ENCODE measurements at places on chromosomes 2 and 18.
A peak's percentile ranks its signal among the peaks of the same experiment; 100 is the strongest.

DNA sequence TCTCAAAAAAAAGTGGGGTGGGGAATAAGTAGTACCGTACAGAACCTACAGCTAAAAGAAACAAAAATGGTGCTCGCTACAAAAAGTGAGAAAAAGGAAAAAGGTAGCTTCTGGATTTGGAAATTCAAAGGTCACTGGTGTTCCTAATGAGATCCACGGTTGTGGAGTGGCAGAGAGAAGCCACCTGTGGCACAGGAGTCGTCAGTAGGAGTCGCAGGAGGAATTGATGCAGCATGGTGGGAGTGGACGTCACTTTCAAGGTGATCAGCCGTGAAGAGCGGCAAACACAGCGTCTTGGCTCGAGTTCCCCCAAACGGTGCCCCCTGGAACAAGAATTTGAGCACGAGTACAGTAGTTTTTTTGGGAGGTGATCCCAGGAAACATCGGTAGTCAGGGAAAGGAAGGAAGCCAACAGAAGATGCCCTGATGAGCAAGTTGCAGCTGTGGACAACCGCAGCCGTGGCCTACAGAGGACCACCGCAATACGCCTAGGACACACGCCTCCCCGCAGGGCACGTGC is 1.4 kb upstream of the TTL start:
- peak; percentile 34 for DNase-seq

- DNase-seq, result no peak
These were observed 14.2 kb upstream of the PRELID3A start for GRCh38 chr18:12393510-12393909.

DNA sequence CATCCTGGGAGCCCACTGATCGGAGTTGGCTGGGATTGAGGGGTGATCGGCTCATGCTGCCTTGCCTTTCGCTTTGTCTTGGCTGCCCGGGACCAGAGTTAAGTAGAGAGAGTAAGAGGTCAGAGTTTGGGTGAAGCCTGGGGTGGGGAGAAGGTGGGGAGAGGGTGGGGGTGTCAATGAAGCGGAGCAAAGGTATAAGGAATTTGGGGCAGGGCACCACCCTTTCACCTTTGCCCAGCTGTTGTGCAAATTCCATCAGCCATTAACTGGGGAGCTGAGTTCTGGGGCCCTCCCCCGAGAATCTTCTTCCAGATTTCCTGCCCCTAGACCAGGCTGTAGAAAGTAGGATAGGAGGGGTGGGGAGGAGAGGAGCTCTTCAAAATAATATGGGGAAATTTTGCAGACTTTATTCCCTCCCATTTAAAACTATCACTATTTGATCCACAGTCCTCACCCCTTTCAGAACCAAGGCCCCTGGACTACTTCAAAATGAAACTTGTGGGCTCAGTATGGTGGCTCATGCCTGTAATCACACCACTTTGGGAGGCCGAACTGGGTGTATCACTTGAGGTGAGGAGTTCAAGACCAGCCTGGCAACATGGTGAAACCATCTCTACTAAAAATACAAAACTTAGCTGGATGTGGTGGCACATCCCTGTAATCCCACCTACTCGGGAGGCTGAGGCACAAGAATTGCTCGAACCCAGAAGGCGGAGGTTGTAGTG is at the start of gene SLC23A3:
Gene SLC23A3, minus strand, starts transcription at position 100 of the 725 bp plus-strand sequence. Its CDS starts 45 bp downstream, at position 55.
- no peak for DNase-seq

DNA sequence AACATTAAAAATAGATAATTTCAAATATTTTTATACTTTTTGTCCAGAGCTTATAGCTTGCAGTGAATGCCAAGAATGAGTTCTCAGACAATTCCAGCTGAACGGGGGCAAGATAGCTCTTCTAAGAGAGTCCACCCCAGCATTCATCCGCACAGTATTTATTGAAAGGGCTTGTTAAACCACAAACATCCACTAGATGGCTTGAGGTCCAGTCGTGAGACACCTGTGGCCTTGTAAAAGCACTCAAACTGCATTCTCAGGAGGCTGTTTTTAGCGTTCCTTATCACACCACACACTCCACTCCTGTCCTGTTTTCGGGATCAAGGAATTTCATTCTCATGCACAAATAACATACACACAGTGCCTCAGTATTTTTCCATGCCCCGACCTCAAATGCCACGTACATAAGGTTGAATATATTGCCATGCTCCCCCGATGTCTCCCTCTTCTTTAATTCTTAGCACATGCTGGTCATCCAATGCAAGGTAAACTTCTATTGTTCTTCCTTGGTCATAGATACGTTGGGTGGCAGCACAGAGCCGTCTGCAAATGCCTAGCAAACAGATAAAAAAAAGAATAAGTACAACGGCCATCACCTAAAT is 47.4 kb downstream of the DNAJC10 start:
- DNase-seq, result peak; percentile 30

DNA sequence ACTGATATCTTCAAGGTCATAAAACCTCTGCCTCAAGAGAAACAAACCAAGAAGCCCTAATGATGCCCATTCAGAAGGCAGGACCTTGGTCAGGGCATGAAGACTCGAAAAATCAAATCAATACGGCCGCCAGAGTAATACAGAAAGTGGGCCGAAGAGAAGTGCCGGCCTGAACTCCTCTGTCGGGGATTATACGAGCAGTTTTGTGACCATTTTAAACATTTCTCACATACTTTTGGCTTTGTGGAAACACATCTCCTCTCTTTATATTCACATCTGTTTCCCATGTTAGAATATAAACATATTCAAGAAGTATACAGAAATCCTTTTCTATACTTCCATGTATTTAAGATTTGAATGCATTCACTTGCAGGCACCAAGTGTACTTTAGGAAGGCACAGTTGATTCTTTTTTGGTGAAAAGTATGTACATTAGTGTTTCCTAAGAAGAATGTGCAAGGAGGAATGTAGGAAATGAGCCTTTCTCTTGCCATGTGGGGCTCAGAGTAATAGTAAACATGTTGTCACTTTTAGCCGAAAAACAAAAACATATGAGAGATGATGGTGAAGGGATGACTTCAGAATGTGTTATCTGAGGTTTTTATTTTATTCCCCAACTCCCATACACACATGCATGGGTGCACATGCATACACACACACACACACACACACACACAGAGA is 707.9 kb upstream of the ID2 start:
- no peak for DNase-seq

DNA sequence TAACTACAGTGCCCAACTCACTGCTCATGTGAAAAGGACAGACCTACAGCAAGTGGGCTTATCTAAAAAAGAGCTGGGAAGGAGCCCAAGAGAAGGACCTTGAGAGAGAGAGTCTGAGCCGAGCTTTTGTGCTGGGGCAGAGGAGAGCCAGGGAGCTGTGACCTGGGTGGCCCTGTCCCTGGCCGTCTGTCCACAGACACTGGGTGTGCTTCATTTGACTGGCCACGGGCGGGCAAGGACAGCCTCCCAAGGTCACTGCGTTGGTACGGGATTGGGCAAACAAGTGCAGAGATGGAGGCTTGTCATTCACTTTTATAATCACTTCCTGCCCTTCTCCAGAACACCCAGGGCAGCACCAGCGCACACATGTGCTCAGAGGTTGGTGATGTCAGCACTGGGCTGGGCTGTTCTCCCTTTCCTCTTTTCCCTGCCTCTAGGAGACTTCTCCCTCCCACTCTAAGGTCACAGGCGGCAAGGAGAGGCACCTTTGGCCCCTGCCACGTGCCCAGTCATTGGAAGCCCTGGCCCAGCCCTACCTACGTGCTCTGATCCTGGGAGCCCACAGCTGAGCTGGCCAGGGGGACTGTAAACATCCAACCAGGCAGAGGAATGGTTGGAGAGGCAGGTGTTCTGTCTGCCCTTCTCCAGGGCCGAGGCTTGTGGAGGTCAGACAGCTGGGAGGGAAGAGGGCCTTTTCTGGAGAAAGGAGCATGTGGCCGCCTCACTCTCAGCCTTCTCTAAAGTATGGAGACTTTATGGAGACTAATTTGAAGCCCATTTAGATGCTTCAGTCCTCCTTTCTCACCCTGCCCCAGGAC is 6.4 kb upstream of the PSD4 start:
- no peak for DNase-seq

GRCh38 chr2:233068762-233069418 is 8.7 kb downstream of the INPP5D start:
- DNase-seq, result no peak

- no peak for DNase-seq
These were observed 92.5 kb downstream of the EML4 start for GRCh38 chr2:42261518-42262195.
